ENCODE measurements at places on chromosomes 3 and 15.
A peak's percentile ranks its signal among the peaks of the same experiment; 100 is the strongest.

DNA sequence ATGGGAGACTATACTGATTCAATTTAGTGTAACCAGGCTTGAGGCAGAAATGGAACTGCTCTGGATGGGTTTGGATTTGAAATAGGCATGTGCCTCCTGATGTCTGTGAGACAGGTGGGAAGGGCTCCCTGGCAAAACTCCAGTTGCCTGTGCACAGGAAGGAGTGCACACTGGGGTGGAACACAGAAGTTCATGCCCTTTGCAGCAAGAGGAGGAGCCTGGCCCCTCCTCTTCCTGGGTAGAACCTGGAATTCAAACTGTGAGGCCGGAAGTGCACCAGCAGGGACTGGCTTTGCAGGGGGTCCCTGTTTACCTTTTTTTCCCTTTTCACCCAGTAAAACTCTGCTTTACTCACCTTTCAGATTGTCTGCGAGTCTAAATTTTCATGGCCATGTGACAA is 99.9 kb downstream of the GMPS start:
- no peak for DNase-seq

DNA sequence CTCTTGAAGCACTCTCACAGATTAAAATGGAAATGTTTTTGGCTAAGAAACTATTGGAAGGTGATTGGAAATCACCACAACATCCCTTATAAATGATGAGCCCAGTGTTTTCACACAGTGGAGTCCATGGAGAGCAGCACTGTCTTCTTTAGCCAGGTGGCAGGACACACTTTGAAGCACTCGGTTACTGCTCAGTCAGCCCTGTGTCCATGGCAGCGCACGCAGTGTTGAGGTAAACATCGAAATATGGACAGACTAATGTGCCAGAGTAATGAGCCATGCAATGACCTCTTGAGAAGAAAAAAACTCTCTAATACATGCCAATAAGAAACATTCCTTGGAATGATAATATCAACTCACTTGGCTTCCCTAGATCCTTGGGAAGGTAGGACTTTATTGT is 66.6 kb downstream of the TGFBR2 start:
- DNase-seq = no peak

DNA sequence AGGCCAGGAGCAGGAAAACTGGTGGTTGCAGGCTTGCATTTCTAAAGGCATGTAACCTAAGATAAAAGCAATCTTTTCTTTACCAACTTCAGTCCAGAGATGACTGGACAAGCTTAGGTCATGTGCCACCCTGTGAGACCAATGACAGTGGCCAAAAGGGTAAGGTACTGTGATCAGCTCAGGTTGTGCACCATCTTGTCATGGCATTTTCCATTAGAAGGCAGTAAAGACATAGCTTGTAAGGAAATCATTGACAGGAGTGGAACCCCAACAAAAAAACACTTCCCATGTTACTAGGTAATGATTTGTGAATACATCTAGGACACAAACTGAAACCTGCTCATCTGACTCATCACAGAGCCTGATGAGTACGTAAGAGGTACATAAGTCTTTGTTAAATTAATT is 35.2 kb downstream of the SSR3 start:
- no peak for DNase-seq

GRCh38 chr3:67587301-67587700 is 67.1 kb downstream of the SUCLG2 start:
- no peak for DNase-seq

- no peak for DNase-seq
Measured at GRCh38 chr15:93943586-93943985, 287.8 kb upstream of the MCTP2 start.

GRCh38 chr3:31105438-31106077 is 211.1 kb upstream of the GADL1 start:
- DNase-seq = peak; percentile 32

DNA sequence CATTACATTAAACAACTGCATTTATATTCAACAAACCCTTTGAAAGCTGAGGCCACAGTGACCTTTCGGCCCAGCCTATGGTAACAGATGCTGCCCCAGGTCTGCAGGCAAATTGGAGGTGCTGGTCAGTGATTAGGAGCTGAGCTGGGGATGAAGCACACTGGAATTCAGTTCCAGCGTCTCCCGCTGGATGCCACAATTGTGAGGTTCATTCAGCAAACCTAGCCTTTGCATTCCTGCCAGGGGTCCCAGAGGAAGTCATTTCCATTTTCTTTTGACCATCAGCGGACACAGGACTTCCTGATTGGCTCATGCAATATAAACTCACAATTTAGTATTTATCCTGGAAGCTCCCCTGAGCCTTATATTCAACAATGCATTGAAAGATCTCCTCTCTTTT is 89.5 kb downstream of the IL20RB start:
- no peak for DNase-seq

- no peak for DNase-seq
Measured at GRCh38 chr3:177300842-177301241, 103.6 kb upstream of the TBL1XR1 start.

DNA sequence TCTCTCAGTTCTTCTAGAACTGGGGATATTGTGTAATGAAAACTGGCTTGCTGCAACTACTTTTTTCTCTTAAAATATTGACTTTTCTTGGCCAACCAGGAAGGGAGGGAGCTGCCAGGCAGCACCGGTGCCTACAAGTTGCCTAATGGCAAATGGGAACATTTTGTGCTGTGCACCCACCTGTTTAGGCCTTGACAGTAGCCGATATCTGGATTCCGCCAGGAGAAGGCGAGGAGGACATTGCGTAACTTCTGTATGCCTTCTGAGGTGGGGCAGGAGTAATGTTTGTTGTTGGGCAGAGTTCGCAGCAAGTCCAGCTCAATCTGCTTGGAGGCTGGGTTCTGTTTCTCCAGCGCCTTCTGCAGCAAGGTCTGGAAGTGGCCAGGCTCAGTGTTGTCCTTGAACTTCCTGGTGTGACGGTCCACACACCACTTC is 64.9 kb downstream of the TBC1D2B start:
- no peak for DNase-seq

DNA sequence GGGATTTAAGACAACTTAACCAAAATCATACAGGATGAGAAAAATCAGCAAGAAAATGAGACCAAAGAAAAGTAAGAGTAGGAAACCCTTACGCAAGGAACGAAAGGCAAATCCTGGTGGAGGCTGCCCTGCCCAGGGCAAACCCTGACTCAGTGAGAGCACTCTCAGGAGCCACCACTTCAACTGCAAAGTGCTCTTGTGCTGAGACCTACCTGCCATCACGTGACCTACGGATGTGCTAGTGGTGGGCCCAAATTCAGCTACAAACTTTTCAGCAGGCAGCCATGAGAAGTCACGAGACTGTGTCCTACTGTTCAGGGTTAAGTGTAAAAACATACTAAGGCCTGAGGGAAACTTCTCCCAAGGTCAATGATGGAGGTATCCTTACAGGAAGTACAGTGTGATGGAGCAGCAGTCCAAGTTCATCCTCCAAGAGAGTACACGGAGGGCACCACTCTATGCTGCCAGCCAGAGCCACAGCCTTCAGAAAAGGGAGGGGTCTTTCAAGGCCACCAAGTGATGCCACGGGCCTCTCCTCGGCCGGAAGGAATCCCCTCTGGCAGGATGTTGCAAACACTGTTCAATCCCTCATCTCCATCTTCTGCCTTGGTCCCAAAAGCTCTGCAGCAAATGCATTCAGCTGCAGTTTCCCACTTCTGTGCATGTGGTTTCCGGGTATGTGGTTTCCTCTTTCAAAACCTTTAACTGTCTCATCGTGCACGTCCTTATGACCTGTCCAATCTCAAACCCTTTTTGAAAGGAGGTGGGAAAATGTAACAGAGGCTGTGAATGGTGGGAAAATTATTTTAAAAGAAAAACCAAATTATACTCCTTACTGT is 9.5 kb downstream of the CHSY1 start:
- no peak for DNase-seq

DNA sequence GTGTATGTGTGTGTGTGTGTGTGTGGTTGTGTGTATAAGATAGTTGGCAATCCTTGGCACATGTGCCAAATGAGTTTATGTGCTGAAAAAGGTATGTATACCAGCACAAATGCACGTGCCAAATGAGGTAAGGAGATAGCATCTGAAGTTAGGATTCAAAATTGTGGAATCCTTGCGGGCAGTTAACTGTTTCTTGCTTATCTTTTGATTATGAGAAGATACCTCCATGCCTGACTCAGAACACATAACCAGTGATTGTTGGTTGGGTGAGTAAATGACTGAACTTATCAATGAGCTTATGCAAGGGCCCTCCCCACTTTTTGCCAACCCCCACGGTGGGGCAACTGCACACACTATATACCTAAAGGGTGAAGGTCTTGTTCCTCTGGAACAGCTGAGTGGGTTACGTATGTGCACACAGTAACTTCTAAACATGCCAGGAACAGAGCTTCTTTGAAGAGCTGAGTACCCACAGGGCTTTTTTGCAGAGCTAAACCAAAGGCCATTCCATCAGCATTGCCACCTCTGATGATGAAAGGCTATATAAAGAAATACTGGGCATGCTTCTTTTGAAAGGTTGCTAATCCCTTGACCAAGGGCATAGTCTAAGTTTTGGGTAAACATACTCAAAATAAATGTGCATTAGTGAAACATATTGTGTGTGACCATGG is 60.1 kb downstream of the MEIS2 start:
- no peak for DNase-seq

DNA sequence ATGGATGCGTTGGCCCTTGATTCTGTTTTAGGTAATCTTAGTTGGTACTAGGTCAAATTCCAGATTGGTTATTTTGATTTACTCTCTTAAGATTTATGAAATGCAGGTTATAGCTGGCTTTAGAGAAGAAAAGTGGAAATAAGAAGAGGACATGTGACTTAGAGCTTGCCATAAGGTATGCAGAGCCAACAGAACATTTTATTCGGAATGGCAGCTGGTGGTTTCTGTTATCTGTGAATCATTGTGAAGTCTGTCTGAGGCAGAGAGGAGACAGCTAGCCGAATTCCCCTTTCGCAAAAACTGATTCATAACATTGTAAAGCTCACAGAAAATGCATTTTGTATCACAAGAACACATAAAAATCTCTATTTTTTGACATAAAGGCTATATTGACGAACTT is 82.1 kb downstream of the FILIP1L start:
- no peak for DNase-seq

DNA sequence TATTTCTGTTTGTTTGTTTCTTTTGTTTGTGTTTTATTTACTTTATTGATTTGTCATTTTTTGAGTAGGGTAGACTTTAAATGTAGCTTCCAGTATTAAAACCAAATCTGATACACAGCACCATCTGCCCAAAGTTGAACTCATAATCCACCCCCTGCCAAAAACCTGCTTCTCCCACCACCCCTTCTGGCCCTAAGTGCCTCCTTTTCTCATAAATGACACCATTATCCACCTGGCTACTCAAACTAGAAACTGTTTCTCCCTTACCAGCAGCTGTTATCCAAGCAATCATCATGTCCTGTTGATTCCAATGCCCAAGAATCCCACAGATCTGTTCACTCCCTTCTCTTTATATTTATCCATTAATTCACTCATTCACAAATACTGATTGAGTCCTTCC is 21.8 kb upstream of the PTX3 start:
- no peak for DNase-seq

DNA sequence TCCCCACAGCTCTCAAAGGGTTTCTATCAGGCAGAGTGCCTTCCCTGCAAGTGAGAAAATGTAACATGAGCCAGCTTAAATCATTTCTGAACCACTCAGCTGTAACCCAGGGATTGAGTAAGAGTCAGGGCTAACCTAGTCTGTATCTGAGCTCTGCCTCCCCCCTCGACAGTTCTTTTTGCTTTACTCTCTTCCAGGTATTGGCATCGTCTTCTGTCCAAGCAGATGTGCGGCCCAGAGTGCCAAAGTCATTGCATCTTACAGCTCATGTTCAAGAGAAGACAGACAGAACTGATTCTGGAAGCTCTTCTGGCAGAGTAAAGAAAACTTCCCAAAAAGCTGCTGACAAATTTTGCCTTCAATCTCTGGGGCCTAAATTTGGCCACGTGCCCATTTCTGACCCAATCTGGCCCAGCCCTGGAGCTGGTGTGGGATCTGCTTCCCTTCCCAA is 74.8 kb downstream of the ABHD5 start:
- no peak for DNase-seq

DNA sequence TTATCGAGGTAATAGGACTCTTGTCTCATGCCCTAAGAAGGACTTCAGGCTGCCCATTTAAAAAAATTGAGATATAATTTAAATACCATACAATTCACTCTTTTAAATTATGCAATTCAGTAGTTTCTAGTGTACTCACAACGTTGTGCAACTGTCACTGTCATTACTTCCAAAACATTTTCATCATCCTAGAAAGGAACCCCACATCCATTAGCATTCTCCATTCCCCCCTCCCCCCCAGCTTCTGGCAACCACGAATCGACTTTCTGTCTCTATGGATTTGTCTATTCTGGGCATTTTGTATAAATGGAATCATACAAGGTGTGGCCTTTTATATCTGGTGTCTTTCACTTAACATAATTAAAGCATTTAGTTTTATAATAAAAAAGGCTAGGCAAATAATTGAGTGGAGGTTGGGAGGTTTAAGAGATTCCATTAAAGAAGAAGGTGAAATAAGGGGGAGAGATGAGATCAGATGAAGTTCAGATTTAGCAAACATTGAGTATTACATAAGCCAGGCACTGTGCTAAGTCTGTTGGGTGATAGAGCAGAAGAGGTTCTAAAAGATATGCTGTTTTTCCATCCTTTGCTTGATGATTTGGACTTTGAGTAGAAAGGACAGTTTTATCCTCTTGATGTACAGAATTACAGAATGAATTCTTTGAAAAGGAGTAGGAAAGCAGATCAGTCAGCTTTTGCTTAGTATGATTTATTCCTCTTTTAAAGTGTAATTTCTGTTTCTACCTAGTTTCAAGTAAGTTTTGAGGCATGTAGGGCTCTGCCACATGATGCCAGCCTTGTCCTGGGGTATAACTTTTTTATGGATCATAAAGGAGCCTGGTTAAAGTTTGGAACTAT is 36.3 kb downstream of the UBE2E2 start:
- no peak for DNase-seq

DNA sequence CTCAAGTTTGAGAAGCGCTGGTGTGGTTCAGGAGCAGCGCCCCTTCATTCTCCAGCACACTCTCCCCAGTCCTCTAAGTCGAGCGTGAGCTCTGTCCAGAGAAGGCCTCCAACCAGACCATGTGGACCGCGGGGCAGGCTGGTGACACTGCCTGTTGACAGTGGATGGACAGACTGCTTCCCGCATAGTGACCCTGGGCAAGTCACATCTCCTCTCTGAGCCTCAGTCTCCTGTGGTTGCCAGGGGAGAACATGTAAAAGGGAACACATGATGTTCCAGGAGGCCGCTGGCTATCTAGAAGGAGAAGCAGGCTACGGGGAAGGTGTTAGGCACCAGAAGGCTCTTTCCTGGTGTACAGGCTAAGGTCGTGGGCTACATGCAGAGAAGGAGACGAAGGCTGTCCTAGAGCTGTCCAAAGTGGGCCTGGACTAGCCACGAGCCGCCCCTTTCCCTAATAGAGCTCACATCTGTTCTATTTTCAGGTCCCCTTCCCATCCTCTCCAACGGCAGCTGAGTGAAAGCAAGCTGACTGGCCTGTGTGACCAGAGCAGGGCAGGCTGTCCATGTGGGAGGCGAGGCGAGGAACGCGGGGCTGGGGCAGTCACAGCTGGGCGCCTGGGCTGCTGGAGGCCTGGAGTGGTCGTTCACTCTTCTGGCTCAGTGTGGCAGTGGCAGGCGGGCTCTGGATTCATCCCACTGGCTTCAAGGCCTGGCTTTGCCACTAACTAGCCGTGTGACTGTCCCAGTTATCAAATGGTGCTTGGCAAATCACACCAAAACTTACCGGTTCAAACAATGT is 11.1 kb downstream of the ISG20 start:
- DNase-seq = no peak

- no peak for DNase-seq
Measured at GRCh38 chr15:59224474-59224873, 17.8 kb downstream of the LDHAL6B start.

Measured in T1000 (cell line).